ENCODE measurements at places on chromosomes 3 and 15. TPM values are rescaled to one million over a fixed set of nuclear protein-coding genes. Genes with fewer than 3 reads are reported as not detected.

GRCh38 chr3:10363935-10364334, 43.0 kb upstream of the SEC13 start:
- DNase-seq, result no peak

DNA sequence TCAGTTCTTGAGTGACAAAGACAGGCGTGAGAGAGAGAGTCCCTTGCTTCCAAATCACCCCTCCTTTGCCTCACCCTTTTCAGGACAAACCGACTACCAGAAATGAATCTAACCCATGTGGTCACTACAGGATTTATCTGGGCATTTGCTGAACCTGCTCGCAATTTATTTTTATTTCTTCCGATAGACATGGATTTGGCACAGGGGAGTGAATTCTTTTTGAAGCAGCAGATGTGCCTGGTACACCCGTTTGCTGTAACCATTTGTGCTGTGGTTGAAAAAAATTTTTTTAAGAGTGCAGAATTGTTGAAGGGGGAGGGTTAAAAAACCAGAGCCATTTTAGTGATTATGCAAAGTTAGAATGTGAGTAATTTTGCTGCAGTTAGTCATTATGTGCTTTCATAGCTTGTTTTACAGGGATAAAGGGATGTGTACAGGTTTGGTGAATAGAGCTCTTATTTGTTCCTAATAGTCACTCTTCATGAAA, 442.0 kb downstream of the LPP start:
- no peak for DNase-seq

- DNase-seq, result no peak
These were observed 28.7 kb upstream of the B3GNT5 start for GRCh38 chr3:183224180-183224970.

Gene SLC33A1
- total RNA-seq, result 43.3 TPM

Gene MKRN3
- total RNA-seq, result 0.55 TPM

Gene CPNE9
- total RNA-seq, result not detected
